ENCODE measurements at places on chromosomes 2 and 18.
A peak's percentile ranks its signal among the peaks of the same experiment; 100 is the strongest.

- peak; percentile 9 for DNase-seq
Observed at GRCh38 chr2:147663153-147663961, 181.5 kb upstream of the ACVR2A start.

DNA sequence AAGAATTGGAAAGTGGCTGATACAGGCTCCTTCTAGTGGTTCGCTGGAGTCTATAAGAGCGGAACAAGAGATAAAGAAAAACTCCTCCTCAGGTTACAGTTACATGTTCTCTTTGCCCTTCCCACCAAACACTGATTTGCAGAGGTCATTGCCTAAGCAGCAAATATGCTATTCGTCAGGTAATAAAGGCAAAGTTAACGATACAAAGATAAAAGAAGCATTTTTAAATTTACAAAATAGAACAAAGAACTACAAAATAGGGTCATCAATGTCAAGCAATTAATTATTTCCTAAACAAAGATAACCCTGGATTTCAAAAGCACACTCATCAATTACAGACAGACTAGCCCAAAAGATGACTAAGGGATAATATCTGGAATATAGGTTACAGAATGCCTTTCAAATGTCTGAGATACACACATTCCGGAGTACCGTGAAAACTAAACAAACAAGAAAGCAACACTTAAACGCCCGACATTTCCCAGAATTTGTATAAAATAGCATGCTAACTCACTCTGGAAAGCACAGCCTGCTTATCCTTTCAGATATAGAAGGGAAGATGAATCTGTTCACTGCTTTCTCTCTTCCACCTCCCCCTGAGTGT lies 186.4 kb downstream of the MREG start:
- DNase-seq: no peak

DNA sequence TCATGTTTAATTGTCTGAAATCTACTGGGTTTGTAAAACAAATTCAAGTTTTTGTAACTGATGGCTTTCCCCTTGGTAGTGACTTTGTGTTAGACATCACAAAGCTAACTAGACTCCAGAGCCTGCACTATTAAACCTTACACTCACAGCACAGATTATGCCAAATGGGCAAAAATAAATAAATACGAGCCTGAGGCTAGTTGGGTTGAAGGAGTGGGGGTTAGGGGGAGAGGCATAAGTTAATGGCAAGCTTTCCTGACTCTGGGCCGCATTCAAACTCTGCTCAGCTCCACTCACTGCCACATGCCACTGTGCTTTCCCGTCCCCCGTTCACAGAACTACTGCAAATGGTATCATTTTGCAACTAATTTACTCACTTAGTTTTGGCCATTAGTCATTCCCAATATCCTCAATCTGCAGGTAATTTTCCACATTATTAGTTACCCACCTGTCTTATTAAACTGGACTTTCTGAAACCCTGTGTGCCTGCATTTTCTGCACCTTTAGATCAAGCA lies 1079.9 kb upstream of the PIK3C3 start:
- no peak for DNase-seq

DNA sequence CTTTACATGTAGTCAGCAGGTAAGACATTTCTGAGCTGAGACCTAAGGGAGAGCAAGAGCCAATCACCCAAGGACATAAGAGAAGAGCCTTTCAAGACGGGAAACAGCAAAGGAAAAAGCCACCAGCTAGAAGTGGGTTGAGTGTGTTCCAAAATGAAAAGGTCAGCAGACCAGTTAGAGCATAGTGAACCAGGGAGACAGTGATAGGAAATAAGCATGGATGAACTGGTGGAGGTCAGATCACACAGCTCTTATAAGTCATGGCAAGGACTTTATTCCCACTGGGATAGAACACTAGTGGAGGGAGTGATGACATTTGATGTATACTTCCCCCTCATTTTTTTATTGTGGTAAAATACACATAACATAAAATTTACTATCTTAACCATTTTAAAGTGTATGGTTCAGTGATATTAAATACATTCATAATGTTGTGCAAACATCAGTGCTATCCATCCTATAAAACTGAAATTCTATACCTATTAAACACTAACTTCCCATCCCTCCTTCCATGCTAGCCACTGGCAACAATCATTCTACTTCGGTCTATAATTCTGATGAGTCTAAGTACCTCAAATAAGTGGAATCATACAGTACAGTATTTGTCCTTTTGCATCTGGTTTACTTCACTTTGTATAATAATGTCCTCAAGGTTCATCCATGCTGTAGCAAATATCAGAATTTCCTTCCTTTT lies 155.8 kb upstream of the WDSUB1 start:
- no peak for DNase-seq

DNA sequence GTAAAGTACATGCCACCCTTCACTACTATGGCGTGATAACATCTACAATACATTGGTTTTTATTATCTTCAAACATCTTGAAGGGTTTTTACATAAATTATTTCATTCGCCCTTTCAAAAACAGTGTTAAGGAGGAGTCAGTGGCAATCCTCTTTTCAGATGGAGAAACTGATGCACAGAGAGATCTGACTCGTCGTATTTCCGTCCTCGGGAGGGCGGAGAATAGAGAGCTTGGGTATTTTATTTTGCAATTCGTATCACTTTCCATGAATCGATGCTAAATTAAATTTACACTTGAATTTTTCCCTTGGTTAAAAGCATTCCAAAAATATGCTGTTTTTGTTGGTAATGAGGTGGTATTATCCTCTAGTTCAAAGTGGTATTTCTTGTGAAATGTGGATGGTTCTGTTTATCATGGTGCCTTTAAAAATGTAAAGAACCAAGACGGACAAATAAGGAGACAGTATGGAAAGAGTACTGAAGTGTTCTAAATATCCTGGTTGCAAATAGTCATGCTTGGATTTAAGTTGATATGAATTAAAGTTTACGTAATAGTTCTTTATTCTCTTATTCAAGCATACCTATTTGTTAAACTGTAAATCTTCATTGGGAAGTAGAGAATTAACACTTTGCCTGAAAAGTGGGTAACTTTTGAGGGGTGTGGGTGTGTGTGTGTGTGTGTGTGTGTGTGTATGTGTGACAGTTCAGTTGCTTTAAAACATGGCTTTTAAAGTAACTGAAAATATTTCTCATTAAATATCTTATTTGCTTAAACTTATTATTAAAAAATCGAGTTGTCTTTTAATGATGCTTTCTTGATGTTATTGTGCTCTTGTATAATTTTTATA lies 5.6 kb downstream of the PHLPP1 start:
- DNase-seq: no peak

- DNase-seq: peak; percentile 20
Observed at GRCh38 chr2:232761301-232761907, 15.0 kb downstream of the KCNJ13 start.

- no peak for DNase-seq
Observed at GRCh38 chr18:9366126-9366714, 31.6 kb downstream of the TWSG1 start.
